ENCODE measurements at places on chromosomes 2 and 18. TPM values are rescaled to one million over a fixed set of nuclear protein-coding genes. Genes with fewer than 3 reads are reported as not detected.

DNA sequence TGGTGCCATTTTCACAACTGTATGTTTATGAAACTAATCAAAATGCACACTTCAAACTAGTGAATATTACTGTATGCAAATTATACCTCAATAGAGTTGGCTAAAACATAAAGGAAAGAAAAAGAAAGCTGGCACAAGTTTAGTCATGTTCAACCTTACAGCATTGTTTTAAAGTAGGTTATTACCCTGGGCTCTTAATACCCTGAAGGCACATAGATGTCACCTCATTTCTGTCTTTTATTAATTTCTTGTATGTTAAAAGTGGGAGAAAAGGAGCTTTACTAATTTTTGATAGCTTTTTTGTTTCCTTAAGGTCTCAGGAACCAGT is 32.7 kb downstream of the TMEM131 start:
- DNase-seq, result no peak

DNA sequence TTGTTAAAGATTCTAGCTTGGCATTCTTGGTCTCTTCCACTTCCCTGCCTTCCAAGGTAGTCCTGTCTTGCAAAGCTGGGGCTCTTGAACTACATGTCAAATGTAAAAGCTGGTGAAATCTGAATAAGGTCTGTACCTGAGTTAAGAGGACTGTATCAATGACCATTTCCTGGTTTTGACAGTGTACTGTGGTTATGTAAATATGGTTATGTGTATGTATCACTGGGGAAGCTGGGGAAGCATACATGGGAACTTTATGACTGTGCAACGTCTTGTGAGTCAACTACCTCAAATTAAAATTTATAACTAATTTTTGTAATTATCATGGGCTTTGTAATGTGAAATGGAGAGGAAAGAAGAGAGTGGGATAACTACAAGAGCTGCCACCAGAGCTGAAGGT is 81.7 kb downstream of the COL4A4 start:
- DNase-seq, result no peak

The GPBAR1 gene
- total RNA-seq, result not detected

The SLC4A5 gene
- total RNA-seq, result 2.3 TPM

The FOXD4L1 gene
- 0.18 TPM for total RNA-seq

DNA sequence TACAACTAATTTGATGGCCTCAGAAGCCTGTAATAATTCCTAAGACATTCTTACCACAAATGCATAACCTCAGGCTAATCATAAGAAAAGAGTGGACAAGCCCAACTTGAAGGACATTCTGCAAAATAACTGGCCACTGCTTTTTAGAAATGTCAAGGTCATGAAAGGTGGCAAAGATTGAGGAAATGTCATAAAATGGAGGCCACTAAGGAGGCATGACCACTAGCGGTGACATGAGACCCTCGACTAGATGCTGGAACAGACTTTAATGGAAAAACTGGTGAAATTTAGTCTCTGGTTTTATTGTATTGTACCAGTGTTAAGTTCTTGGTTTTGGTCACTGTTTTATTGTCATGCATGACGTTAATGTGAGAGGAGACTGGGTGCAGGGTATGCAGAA is 78.6 kb downstream of the SP3 start:
- no peak for DNase-seq

The AGXT gene
- total RNA-seq, result not detected

The ASB18 gene
- not detected for total RNA-seq

DNA sequence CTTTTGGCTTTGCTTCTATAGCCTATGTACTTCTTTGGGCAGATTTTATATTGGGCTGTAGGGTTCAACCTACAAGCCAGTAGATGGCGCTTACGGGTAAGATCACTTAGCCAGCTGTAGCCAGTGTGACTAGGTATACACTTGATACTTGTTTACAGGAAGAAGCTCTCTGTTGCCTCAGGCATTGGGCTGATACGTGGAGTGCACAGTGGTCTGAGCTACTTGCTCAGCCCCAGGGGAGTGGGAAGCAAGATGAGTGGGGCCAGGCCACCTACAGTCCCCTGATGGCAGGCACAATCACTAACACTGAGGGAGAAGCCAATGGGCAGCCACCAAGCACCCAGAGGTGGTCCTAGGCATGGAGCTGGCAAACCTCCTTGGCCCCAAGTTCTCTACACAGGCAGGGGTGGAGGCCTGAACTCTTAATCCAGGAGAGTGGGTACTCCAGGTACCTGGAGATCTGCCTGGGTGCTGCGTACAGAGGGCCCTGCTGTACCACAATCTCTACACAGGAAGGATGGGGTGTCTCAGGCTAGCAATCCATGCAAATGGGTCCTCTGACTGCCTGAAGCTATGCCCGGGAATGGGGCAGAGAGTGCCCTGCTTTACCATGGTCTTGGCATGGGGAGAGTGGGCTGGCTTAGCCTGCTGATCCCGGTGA is 122.2 kb downstream of the NCOA1 start:
- no peak for DNase-seq

DNA sequence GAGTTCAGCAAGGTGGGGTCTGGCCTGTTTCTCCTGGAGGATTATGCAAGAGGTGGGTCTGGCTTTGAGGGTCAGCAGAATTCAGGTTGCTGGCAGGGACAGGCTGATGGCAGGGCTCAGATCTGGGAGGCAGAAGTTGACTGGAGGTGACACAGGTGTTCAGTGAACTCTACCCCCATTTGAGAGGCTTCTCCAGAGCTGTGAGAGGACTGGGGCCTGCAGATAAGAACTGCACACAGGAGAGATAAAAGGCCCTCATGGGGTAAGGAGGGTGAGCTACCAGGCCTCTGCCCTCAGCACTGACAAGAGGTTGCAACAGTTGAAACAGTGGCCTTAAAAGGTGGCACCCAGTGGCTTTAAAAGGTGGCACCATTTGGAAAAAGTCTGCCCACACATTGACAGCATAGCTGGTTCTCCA is 13.1 kb downstream of the MOCOS start:
- no peak for DNase-seq

The PKDCC gene
- total RNA-seq, result 42.2 TPM

- DNase-seq, result peak; percentile 76
Observed at GRCh38 chr2:128735296-128735960, 416.8 kb upstream of the HS6ST1 start.

DNA sequence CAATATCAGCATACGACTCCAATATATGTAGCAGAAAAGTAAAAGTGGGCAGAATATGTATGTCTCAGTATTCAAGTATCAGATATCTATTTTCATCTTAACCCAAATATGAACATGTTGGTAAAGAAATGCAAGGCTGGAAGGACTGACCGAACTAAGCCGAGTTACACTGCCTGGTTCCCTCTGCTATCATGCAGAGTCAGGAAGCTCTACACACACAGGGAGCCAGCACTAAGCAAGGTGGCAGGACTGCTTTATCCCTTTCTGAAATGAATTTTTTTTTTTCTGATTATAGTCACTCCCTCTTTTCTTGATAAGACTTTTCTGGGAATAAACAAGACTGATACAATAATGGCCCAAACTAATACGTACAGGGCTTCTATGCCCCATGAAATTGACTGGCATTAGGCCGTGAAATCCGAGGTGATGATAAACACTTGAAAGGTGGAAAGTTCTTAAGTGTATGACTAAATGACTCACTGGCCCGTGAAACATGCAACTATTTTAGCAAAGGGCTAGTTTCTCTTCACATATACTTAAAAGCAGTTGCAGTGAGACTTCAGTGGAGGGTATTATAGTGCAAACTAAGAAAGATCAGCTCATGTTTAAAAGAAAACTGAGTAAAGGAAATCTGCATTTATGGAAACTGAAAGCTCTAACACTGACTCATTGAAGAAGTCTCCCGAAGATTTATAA is 14.9 kb downstream of the DPP4 start:
- DNase-seq, result no peak

DNA sequence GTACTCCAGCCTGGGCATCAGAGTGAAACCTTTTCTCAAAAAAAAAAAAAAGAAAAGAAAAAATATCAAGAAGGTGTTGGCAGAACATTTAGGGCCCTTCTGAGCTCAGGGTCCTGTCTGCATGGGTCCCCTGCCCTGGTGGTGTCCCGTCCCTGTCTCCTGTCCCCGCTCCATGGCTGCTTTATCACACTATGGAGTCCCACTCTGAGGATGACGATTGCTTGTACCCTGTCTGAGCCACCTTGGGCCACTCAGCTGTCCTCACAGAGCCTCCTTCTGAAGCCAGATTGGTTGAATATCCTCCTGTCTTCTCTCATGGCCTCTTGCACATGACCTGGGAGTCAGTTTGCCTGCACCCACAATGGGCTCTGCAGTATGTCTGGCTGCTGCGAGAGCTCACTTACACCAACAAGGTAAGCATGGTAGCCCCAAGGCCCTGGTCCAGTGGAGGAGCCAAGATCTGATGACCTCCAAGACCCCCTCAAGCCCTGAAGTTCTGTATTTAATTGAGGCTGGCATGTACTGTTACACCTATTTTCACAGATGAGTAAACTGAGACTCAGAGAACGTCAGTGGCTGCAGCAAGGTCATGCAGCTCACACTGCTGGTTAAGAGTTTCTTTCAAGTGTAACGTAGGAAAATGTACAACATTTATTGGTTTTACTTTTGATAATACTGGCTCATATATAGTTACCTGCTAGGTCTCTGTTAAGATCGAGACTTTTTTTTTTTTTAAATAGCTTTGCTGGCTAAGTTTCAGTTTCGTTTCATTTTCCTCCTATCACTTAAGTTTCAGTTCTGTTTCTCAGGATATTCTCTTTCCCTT is 16.9 kb upstream of the ZCCHC2 start:
- DNase-seq, result no peak

The CXCR1 gene
- not detected for total RNA-seq

- no peak for DNase-seq
Observed at GRCh38 chr2:188280811-188281222, 10.9 kb upstream of the GULP1 start.

- DNase-seq, result peak; percentile 34
Observed at GRCh38 chr2:16254356-16254965, 314.1 kb downstream of the MYCN start.
